Stimulated activated CD8-positive, alpha-beta memory T cell treated with anti-CD3 and anti-CD28 coated beads, Interleukin-4, amount 100 ng/mL, for 24 hours (primary cell): ENCODE measurements at places on chromosomes 16 and 17.
A peak's percentile ranks its signal among the peaks of the same experiment; 100 is the strongest.

DNA sequence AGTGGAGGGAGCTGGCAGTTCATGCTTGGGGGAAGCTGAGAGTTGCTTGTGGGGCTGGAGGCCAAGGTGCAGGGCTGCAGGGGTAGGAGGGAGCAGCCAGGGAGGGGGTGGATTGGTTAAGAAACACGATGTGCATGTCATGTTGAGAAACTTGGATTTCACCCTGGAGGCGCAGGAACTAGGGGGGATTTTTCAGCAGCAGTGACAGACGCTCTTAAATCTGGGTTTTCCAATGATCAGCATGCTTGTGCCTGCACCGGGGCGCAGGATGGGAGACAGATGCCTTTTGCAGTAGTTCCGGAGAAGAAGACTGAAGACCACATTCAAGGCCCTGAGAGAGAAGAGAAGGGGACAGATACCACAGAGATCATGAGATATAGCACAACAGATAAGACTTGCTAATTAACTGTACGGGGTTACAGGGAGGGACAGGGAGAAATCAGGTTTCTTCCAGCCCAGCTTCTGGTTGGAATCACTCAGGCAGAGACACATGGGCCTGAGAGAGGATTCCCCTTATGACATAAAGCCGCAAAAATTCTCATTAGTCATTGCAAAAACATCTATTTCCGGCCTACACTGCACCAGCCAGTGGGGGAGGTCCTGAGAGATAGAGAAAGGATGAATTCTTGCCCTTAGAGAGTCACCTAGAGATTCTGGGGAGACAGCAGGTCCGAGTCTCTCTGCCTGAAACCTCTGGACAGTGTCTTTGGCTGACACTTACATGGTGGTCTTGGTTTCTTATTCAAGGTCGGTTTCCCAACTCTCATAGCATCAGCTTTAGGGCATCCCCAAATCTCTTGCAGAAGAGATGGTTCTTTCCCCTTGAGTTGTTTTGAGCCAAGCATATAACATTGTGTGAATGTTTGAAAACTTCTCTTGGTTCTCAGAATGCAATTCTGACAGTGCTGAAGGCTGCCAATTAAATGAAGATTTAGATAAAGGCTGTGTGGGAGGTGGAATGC is 27.1 kb downstream of the CDH13 start:
- peak; percentile 4 for DNase-seq

DNA sequence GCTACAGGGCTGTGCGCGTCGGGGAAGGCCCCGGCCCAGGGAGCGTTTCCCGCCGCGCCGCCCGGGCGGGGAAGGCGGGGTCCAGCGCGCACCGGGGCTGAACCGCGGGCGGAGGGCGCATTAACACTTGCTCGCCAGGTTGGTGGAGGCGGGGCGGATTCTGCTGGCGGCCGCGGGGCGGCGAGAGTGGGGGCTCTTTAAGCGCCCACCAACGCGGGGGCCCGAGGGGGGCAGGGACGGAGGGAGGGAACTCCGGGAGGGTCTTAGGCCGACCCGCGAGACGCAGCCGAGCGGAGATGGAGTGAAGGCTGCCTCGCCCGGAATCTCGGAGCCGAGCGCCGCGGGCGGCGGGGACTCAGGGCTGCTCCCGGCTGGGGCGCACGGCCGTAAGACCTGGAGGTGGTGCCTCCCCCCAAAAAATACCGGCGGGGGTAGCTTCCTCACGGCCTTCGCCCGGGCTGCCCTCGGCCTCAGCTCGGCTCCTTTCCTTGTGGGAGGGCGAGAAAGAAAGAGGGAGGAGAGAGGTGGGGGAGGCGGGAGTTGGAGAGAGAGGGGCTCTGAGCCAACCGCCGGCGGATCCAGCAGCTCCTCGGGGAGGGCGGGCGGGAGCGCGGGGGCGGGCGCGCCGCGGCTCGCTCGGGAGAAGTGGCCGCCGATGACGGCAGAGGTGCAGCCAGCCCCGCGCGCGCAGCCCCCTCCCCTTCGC is 415 bp upstream of the FOXF1 start:
- no peak for DNase-seq

DNA sequence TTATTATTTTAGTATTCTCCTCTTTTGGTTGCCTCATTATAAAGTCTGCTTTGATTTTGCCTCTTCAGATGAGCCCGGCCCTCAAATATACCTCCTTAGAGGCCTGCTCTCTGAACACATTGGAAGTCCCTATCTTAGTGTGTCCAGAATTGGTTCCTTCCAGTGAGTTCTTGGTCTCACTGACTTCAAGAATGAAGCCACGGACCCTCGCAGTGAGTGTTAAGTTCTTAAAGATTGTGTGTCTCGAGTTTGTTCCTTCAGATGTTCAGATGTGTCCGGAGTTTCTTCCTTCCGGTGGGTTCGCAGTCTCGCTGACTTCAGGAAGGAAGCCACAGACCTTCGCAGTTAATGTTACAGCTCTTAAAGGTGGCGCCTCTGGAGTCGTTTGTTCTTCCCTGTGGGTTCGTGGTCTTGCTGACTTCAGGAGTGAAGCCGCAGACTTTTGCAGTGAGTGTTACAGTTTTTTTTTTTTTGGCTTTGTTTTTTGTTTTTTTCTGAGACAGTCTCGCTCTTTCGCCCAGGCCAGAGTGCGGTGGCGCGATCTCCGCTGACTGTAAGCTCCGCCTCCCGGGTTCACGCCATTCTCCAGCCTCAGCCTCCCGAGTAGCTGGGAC is 45.8 kb upstream of the NOS2 start:
- peak; percentile 11 for DNase-seq

DNA sequence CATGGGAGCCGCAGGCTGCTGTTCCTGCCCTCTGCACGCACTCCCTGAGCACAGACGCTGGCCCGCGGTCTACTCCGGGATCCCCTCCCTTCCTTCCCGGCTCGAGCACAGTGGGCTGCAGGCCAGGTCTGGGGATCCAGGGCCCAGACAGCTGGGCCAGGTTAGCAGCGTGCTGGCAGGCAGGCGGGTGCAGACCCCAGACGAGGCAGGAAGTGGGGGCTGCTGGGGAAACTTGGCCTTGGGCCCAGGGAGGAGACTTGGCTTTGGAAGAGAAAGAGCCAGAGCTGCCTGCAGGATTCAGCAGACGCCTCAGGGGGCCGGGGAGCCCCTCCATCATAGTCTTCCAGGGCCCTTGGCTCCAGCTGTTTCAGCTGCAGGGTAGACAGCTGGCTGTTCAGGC is 30.2 kb upstream of the ABCC3 start:
- DNase-seq: no peak

GRCh38 chr16:69555437-69555836 is 10.3 kb upstream of the NFAT5 start:
- DNase-seq: no peak
